ENCODE measurements at places on chromosomes 3 and 15.

DNA sequence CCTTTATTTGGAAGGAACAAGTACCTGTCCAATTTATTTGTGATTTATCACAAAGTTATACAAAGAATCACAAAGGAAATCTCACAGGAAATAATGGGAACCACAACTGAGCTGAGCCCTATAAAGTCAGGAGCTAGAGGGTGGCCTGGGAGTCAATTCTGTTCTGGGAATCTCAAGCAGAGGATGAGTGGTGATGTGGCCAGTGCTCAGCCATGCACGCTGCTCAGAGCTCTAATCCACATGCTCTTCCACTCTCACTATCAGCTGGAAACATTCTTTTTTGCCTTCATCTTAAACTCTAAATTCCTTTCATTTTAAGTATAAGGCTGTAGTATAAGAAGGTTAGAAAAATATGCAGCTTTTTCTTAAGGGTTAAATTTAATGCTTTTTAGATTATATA lies 36.6 kb downstream of the UACA start:
- DNase-seq: no peak

- DNase-seq: no peak
These were observed 207.9 kb upstream of the TBL1XR1 start for GRCh38 chr3:177405191-177405672.

- DNase-seq: no peak
These were observed 34.5 kb downstream of the PIK3CB start for GRCh38 chr3:138800248-138800647.

DNA sequence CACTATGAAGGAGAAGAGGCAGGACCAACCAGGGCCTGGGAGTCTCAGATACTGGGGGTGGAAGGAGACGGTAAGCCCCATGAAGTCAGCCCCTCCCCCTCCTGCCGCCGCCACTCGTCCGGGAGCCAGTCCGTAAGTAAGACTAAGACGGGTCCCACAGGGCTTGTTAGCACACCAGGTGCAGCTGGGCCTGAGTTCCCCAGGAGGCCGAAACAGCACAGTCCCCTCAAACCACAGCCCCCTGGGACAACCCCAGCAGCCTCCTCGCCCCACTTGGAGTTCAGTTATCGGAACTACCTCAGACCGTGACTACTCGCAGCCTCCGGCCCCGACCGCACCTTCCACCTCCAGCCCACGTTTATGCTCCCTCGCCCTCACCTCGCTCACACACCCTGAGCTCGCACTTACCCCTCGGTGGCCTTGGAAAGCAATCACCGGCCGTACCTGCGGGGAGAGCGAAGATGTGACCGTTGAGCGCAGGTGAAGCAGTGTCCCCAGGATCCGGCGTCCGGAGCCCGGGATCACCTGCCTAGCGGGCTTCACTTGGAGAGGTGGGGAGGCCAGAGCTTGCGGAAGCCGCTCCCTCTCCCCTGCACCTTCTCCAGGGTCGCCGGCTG lies 557 bp downstream of the ELL3 start:
- DNase-seq: no peak

- no peak for DNase-seq
These were observed 8.8 kb downstream of the STOML1 start for GRCh38 chr15:73983211-73983727.

- DNase-seq: no peak
These were observed 237.2 kb upstream of the DPH6 start for GRCh38 chr15:35783203-35783602.

DNA sequence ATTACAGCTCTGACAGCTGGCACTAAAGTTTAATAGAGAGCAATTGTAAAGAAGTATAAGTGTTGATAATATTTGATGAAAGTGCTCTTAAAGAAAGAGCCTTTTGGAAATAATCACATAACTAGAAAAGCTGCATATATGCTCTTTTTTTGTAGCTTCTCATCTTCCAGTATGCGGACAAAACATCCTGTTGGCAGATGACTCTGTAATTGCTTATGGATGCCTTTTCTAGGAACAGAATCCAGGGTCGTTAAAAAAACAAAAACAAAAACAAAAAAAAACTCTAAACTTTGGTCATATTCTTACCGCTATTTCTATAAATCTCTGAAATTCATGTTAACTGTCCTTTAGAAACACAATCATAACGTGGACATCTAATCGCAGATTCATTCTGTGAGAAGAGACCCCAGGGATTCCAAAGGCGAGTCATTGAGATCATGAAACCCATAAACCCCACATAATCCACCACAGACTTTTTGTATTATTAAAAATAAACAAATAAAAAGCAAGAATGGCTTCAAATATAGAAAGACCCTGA lies 109.8 kb downstream of the EPHA3 start:
- DNase-seq: no peak

DNA sequence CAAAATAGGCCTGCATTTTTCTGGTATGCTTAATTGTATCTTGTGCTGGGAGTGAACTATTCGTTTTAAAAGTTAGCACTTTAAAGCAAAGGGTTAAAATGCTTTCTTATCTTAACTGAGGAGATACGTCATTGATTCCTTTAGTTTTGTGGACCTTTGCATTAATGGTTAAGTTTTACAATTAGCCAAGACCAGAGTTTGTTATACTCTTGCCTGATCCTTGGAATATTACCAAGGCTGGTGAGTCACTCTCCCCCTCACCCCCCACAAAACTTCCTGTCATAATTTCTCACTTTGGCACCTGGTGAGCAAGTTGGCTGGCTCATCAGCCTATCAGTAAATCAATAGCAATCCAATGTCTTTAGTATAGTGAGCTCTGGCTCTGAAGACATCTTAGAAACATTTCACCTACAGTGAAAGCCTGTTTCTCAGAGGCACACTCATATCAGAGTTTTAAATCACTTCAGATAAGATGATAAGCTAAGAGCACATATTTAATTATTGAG lies 26.7 kb downstream of the SLC2A2 start:
- no peak for DNase-seq

GRCh38 chr3:65371053-65371452 lies 667.7 kb downstream of the MAGI1 start:
- DNase-seq: no peak

- DNase-seq: no peak
These were observed 51.8 kb downstream of the CHCHD6 start for GRCh38 chr3:126755866-126756265.

GRCh38 chr15:46496491-46497115 lies 861.8 kb downstream of the SQOR start:
- no peak for DNase-seq

DNA sequence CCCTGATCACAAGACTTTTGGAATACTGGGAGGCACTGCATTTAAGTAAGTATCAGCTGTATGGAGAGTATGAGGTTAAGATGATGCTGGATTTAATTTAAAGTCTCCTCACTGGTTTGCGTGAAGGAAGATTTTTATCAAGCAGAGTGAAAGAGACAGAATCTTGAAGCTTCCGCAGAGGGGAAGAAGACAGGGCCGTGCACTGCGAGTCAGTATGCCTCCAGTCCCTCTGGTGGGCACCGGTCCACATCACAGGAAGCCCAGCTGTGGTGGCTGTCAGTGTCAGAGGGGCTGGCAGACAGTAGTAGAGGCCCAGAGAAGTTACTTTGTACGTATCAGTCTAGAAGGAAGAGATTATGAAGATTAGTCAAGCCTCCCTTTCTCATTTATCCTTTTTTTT lies 379.0 kb upstream of the TPRG1 start:
- DNase-seq: no peak

DNA sequence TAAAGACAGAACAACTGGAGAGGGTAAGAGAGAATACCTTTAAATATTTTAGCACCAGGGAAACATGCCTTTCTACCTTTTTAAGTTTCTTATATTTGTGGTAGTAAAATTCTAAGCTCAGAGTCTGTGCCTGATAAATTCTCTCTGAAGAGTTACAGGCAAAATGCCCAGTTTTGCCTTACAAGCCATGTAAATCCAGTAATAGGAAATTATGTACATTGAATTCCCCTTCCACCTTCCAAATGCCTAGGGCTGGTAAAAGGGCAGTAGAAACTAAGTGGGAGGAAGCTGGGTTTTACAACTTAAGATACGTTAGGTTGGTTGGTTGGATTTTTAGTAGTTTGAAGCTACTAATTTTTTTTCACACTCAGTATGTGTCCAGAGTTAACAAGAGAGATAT lies 43.1 kb upstream of the TP63 start:
- DNase-seq: no peak

DNA sequence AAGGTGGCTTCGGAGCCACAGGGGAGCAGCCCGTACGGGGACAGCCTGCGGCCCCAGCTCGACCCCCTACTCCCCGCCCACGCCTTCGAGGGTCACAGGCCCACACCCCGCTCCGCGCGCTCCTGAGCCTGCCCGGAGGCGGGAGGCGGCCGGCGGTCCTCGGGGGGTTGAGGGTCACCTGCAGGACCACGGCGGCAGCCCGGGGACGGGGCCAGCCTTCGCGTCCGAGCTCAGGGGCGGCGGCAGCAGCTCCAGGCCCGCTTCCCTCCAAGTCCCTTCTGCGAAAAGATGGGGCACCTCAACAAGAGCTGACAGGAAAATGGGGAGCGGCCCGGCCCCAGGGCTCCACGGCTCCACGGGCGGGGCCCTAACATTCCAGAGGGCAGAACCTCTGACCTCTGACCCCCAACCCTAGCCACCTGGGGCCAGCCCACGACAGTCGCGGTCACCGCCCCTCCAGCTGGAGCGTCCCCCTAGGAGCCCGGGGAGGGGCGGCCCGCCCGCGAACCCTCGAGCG lies 428 bp downstream of the LYSMD4 start:
- DNase-seq: no peak

DNA sequence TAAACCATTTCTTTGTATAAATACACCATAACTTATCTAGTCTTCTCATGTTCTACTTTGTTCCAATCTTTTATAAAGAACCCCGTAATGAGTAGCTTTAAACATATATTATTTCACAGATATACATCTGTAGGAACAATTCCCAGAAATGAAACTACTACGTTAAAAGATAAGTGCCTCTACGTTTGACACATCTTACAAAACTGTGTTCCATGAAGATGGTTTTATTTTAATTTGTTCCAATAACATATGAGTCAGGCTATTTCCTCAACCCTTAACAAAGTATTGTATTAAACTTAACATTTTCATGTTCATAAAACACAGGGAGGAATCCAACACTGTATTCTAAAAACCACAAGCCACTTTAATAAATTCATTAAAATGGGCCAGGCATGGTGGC lies 52.9 kb downstream of the TRPM7 start:
- no peak for DNase-seq

- no peak for DNase-seq
These were observed 37.6 kb downstream of the FAM3D start for GRCh38 chr3:58628823-58629562.

- no peak for DNase-seq
These were observed 288.7 kb upstream of the RORA start for GRCh38 chr15:61517776-61518175.

DNA sequence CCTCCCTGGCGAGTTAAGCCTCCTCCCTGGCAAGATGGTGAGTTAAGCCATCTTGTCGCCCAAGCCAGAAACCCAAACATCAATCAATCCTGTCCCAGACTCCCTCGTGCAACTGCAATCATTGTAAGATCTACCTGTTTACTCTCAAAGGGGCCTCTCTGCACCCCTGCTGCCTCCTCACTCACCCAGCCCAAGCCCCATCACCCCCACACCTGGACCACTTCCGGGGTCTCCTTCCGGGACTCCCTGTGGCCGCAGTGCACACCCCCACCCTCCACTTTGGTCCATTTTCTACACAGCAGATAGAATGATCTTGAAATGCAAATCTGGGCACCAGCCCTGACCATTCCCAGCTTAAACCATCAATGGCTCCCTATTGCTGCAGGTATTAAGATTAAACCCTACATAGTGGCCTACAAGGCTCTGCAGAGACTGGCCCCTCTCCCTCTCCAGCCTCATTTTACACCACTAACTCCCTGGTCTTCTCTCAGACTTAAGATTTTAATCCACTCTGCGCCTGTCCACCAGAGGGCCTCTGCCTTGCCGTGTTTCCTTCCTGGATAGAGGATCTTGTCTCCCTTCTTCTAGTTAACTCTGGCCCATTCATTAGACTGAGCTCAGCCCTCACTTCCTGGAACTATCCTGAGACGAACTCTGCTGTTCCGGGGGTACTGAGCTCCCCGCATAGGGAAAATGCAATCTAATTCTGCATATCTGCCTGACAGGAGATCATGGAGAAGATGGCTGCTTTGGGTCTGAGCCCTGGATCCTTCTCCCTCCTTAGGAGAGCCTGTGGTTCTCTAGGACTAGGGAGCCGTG lies 41.9 kb upstream of the SLC6A1 start:
- no peak for DNase-seq
